Endothelial cell of coronary artery (primary cell): ENCODE measurements at places on chromosomes 16 and 17. TPM values are rescaled to one million over a fixed set of nuclear protein-coding genes. Genes with fewer than 3 reads are reported as not detected.

PKMYT1 gene
- total RNA-seq, result 3.0 and 4.2 TPM in 2 replicates

NPTX1 gene
- 0.09 and 5.5 TPM in 2 replicates for total RNA-seq

CLEC18B gene
- total RNA-seq, result 0.18 and 0.28 TPM in 2 replicates

SKAP1 gene
- not detected in 2 replicates for total RNA-seq

TP53TG3B gene
- total RNA-seq, result not detected in 2 replicates

PRSS36 gene
- 0.09 and 0.27 TPM in 2 replicates for total RNA-seq

C16orf92 gene
- not detected in 2 replicates for total RNA-seq

TAC4 gene
- total RNA-seq, result not detected in 2 replicates

SLC16A6 gene
- total RNA-seq, result 0.09 and 0.63 TPM in 2 replicates

PIK3R5 gene
- 0.09 TPM in 1 of 2 replicates, not detected in the other for total RNA-seq

WFIKKN1 gene
- total RNA-seq, result 0.09 and 0.19 TPM in 2 replicates
